RKO (cell line): ENCODE measurements at places on chromosomes 2 and 18.

DNA sequence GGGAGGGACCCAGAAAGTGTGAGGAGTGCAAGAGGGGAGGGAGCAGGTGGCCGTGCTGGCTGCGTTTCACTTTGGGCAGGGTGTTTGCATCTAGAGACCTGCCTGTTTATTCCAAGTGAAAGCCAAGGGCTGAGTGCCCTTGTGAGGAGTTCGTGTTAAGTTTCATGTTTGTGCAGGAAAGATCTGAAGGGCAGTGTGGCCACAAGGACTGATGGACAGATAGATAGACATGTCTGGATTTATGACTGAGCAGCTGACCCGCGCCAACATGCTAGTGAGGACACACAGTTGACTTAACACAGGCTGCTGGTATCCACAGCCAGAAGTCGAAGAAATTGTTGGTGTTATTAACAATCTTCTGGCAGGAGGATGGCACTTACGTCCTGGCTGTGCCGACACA is 387.6 kb upstream of the TNP1 start:
- DNase-seq, result no peak

GRCh38 chr2:169495310-169495928 is 14.1 kb upstream of the KLHL41 start:
- DNase-seq, result no peak

DNA sequence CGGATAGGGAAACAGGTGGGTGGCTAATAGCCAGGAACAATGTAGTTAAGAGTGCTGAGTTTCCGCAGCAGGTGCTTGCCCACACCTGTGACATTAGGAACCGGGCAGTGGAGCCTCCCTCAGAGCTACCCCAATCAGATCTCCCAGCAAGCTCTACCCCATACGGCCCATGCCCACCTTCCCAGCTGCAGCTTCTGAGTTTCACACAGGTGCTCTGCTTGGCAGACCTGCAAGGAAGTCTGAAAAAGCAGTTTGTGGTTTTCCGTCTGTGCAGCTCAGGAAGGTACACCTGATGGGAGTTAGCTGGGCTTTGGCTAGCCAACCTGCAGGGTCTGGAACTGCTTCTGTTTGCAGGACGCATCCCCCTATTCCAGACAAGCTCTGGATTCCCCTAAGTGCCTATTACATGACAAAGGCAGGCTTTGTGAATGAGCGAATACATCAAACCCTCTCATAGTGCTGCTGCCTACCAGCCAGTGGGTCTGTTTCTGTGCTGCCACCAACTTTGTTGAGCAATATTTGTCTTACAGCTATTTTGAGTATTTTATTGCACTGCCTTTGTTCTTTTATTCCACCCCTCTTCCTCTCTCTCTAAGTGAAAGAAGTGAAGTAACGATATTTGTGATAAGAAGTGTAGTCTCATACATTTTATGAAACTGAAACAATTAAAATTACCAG is 24.7 kb upstream of the CEP68 start:
- no peak for DNase-seq

DNA sequence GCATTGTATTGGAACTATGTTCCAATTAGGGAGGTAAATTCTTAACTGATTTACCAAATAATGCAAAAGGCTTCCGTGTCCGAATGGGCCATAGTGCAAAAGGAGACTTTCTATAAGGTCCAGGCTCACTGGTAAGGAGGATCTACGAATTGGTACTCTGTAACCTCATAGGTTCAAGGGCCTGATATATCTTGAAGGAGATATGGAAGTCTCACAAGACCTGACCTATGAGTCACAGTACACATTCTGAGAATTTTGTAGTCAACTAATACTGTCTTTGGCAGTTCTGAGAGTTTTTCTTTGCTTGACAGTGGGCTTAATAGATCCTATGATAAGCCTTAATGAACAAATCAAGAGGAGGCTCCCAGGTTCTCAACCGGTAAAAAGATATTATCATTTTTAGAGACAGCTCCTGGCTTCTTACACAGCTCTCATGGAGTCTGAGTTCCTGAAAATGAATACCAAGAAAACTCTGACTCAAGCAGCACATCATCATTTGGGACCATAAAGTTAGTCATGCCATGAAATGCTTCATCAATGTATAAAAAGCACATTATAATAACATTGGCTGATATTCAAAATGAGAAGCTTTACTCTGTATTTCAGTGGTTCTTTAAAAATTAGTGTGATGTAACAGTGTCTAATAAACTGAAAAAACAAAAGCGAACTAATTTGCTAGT is 1275.2 kb upstream of the CRIM1 start:
- DNase-seq, result peak; percentile 21

DNA sequence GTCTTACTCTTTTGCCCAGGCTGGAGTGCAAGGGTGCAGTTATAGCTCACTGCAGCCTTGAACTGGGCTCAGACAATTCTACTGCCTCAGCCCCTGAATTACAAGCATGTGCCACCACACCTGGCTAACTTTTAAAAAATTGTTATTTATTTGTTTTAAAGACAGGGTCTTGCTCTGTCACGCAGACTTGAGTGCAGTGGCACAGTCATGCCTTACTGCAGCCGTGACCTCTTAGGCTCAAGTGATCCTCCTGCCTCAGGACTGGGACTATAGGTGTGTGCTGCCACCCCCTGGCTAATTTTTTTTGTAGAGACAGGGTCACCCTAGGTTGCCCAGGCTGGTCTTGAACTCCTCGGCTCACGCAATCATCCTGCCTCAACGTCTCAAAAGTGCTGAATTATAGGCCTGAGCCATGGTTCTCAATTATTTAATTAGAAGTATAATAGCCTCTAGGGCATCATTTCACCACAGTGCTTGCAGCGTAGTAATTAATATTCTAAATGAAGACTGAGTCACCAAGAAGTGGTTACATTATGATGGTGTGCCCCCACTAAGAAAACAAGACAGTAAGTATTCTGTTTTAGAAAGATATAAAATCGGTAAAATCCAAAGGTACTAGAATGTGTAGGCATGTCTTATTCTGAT is 69.6 kb downstream of the EML4 start:
- peak; percentile 17 for DNase-seq

GRCh38 chr18:6521803-6522418 is 107.2 kb upstream of the L3MBTL4 start:
- peak; percentile 20 for DNase-seq

DNA sequence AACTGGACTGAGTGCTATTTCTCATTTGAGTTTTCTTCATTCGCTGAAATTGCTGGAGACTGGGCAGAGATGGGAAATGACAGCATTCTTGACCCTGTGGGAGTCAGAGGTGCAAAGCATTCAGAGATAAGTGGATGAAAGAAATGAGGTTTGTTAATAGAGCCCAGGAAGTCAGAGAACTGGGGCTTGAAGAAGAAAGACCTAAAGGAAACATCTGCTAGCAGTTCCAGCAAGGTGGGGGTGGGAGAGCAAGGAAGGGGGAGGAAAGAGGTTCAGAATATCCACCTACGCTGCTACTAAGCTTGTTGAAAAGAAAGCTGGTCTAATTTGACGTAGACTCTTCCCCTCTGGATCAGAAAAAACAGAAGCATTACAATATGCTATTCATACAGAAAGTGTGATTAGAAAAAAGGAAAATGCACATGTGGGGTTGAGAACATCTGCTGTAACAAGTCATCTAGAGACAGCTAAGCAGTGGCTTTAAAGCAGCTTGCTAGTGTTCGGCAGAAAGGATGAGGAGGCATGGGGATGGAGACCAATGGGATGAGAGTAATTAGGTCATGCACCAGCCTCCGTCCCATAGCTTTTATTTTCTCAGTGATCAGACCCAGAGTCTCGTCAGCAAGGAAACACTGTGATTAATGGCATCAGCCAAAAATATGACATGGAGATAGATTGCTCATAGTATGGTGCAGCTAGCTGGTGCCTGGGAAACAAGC is 29.7 kb downstream of the NAB1 start:
- DNase-seq, result no peak

DNA sequence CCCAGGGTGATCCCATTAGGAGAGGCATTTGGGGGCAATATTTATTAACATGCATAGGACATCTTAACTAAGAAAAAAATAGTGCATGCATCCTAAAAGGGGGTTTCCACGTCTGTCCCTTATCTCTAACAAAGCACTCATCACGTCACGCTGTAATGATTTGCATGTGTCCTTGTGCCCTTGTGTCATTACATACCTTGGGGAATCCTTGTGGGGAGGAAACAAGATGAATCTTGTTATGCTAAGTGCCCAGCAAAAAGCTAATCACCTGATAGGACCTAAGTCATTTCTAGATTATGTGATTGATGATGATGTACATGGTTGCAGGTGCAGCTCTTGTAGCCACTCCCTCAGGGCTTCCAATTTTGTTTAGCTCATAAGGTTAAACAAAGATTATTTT is 250.9 kb downstream of the FBXO15 start:
- no peak for DNase-seq

DNA sequence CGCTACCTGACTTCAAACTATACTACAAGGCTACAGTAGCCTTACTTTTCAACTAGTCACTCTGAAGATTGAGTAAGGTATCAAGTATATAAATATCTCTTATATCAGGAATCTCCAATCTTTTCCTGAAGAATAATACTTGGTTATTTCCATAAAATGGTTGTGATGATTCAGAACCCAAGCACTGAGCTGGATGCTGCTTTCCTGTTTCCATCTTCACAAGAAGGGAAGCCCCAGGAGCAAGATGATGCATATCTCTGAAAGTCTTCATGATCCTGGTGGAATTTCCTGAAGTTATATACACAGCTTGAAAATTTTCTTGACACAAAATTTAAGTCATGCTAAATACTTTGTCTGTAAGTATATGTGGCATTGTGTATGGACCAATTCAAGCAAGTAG is 243.9 kb upstream of the TANK start:
- DNase-seq, result no peak

GRCh38 chr2:54430649-54431048 is 25.5 kb upstream of the SPTBN1 start:
- DNase-seq, result no peak

DNA sequence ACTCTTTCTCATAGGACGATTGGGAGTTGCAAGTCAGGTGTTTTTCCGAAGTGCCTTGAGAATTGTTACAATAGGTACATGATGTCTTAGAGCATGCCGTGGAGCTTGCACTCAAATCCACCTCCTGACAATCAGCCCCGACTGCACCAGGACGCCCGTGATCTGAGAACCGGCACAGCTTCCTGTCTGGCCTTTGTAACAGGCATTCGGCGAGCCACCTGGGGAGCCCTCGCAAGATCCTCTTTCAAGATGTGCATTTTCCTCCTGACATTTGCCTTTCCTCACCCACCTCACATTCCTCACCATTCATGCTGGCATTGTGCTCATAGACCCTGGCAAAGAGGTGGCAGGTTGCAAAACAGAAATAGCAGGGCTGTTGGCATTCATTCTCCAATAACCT is 427.3 kb downstream of the GALR1 start:
- DNase-seq, result no peak

- no peak for DNase-seq
Observed at GRCh38 chr2:29443627-29444026, 328.4 kb downstream of the CLIP4 start.

- no peak for DNase-seq
Observed at GRCh38 chr18:61651880-61652268, 240.9 kb downstream of the RNF152 start.

- DNase-seq, result no peak
Observed at GRCh38 chr18:2822213-2822921, 24.4 kb upstream of the EMILIN2 start.

DNA sequence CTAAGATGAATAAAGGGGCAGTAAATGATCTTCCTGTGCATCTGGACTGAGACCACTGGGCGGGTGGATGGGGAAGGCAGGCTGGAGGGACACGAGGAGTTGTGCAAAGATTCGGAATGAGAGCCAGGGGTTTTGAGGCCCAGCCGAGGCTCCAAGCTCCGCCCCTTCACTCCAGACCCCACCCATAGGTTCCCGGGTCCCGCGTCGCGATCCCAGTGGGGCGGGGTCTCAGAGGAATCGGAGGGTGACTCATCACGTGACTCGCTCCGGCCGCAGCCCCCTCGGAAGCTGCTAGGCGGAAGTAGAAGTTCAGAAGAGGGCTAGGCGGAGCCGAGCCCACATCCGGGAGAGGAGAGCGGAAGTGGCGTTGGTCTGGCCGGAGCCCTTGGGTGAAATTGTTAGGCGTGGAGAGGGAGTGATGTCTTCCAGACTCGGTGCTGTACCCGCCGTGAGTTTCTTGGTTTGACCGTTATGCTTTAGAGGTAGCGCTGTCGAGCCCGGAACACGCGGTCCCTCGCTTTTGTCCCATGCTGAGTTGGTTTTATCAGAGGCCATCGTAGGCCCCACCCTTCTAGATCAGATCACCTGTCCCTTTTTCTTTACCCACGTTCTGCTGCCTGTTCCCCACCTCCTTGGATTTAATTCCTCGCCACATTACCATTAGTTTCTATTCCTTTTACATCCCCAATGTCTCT is at the start of gene ZNF512:
TSS of gene ZNF512 (plus strand) at position 348 of the 695 bp plus-strand sequence. CDS start at position 419, 71 bp downstream.
- DNase-seq, result peak; percentile 96

DNA sequence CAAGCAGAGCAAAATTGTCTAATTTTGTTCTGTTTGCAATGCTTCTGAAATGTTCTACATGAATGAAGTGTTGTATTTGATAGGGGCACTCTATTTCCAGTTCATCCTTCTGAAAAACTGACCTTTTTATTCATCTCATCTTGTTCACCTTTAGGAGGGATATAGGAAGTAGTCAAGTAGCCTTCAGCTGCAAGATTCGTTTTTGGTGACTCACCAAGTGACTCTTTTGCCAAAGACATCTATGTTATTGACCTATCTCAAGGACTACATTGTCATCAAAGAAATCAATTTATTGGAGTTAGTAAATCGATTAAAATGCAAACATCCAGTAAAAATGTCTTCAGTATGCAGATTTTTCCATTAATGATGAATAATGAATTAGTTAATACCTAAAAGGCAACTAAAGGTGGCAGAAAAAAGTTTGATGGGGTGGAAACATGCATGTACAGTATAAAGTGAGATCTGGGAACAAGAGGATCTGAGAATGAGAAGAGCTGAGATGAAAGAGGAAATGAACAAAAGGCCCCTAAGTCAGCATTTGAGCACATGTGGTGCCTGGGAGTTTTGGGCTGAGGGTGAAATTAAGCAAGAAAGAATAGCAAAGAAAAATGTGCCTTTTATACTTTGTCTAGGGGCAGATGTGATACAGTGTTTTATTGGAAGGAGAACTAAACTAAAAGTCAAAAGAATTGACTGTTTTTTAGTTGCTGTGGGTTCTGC is 255.1 kb upstream of the LINC00305 start:
- DNase-seq, result no peak

GRCh38 chr2:127646487-127647241 is 711 bp downstream of the GPR17 start:
- no peak for DNase-seq

DNA sequence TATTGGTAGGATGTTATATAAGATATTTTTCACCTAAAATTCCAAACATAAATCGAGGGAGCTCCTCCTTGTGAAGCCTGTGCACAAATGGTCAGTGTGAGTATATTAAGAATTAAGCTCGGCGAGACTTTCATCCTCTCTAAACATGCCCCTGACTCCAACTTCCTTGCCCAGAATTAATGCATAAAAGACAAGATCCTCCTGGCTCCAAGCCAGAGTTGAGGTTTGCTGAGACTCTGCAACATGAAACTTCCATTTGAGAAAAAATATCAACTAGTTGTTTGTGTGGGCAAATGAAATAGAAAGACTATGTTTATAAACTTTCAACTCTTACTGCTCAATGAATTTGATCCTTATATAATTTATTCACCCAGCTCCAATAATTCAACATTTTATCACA is 68.1 kb downstream of the CCDC178 start:
- DNase-seq, result no peak
